Stimulated activated CD4-positive, alpha-beta T cell treated with anti-CD3 and anti-CD28 coated beads, Interleukin-2, amount 100 ng/mL, for 24 hours (primary cell): ENCODE measurements at places on chromosomes 13 and 19.

DNA sequence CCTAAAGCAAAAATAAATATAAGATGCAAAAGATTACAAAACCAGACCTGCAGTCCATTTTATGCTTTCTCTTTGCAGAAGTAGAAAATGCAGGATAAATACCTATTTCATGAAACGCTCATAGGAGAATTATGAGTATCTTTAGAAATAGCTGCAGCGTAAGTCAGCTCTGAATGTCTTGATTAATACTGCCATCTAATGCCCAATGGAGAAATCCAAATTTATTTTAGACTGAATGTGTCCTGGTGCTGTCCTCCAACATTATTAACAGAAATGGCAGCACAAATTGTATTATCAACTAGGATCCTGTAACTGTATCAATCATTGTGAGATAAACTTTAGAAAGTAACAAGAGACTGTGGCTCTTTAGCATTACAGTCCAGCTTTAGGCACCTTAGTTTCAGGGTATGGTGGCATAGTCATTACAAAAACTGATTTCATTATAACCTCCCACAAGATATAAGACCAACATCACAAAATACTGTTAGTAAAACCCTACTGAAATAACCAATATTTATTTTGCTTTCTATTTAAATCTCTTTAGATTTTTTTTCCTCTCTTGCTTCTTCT lies 162.1 kb upstream of the MIR17HG start:
- DNase-seq: no peak

DNA sequence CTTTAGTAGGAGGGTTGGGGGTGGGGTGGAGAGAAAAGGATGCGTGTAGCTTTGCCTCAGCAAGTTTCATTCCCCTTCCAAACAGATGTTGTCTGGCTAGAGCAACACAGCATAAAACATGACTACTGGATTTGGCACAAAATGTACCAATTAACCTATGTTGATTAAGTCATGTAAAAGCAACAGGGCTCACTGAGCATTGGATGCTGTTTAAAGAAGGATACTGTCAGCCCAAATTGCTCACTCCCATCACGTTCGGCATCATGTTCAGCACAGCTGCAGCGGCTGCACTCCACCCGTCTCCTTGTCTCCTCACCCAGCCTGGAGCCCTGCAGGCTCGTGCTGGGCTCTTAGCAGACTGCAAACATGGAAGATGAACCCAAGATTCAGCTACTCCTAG lies 77.5 kb downstream of the DLEU7 start:
- DNase-seq: no peak

DNA sequence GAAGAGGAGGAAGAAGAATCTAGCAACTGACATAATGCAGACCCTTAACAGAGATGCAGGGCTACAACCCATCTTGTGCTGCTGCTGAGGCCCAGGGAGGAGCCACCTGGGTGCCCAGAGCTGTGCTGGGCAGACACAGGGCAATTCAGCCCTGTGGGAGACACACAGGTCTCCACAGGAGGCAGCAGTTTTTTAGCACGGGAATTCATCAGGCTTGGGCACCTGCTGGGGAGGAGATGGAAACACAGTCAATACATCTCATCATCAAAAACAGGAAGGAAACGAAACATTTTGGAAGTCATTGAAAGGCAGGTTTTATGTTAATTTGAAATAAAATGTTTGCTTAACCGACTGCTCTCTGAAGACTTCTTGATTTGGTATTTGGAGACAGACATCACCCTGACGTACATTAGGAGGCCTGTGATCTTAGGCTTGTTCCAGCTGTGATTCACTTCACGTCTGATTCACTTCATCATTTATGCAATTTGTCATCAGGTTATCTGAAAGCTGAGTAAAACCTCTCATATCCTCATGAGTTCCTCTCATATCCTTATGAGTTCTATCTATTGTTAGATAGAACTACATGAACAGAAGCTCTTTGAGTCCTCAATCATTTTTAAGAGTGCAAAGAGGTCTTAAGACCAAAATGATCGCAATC lies 77.4 kb downstream of the CYSLTR2 start:
- DNase-seq: no peak

DNA sequence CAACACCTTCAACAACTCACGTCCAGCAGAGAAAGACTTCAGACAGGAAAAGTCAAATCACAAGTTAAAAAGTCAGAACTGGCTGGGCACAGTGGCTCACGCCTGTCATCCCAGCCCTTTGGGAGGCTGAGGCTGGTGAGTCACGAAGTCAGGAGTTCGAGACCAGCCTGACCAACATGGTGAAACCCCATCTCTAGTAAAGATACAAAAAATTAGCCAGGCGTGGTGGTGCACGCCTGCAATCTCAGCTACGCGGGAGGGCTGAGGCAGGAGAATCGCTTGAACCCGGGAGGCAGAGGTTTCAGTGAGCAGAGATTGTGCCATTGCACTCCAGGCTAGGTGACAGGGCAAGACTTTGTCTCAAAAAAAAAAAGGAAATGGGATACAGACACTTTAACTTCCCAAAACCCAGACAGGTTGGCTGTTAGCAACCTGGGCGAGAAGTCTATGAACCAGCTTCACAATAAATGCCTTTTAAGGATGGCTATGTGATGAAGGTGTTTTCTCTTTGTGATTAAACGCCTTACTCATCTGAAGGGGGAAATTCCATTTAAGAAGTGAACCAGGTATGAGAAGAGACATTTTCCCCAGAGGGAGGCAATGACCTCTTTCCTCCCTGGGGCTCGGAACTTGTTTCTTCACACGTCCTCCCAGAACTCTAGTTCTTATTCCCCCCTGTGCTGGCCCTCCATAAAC lies 80.4 kb downstream of the INSR start:
- peak; percentile 6 for DNase-seq

- DNase-seq: no peak
These were observed 166.6 kb downstream of the SLITRK6 start for GRCh38 chr13:85632526-85633195.

DNA sequence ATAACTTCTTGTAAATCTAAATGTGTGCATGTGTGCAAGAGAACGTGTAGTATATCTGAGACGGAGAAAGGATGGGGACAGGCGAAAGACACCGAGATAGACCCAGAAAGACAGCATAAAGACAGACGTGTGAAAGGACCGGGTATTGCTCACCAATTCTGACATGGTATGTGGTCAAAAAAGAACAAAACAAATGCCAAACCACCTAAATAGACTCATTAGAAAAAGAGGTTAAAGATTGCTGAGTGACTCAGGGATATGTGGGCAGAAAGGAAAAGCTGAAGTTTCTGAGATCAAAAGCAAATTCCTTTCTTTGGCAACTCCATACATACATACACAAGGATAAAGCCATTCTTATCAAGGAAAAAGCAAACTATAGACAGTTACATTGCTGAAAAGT lies 179.7 kb upstream of the TSC22D1 start:
- no peak for DNase-seq

DNA sequence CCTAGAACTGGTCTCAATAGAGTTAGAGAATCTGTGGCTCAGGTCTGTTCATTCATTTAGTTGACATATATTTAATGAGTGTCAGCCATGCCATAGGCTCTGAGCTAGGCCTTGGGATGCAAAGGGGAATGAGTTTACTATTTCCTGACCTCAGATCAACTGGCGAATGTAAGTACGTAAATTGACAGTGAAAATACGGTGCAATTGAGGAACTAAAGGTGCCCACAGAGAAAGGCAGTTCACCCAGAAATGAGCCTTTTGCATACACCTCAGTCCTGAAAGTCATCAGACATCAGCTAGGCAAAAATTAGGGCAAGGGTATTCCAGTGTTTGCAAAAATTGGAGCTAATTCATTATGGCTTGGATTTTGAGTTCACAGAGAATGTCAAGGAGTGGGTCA lies 20.6 kb upstream of the UPF3A start:
- no peak for DNase-seq

GRCh38 chr19:3700242-3701032 lies at the start of gene PIP5K1C:
PIP5K1C (minus strand) TSS chr19:3700468; CDS start chr19:3700390, 78 bp downstream.
- DNase-seq: peak; percentile 96
